Panc1 (cell line): ENCODE measurements at places on chromosomes 12 and 14.

DNA sequence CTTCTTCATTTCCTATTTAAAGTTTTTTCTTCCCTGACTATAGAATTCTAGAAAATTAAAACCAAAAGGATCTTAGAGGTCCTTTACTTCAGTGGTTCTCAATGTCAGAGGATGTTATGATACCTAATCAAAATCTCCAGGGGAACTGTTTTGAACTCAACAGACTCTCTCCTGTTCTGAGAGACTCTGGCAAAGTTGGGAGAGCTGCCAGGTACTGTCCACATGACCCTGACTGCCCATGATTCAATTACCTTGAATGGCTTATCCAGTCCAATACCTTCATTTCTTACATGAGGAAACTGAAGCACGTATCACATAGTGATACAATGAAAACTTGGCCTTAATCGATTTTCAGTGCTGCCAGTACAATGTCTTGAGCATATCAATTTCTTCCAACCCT is 16.6 kb downstream of the ALKBH1 start:
- DNase-seq: no peak

GRCh38 chr14:105144666-105145380 is 23.8 kb downstream of the JAG2 start:
- no peak for DNase-seq

DNA sequence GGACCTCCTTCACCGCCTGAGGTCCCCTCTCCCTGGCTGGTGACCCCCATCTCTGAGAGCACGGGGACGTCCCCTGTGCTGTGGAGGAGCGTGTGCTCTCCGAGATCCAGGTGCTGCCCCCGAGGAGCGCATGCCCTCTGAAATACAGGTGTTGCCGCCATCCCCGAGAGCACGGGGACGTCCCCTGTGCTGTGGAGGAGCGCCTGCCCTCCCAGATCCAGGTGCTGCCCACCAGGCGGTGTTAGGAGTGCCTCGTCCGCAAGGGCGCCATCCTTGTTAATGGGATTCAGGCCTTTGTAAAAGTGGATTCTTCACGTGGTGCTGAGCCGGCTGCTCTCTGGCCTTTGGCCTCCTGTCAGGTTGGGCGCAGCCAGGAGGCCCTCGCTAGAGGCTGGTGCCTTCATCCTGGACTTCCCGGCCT is 10.1 kb downstream of the NOC4L start:
- DNase-seq: no peak

DNA sequence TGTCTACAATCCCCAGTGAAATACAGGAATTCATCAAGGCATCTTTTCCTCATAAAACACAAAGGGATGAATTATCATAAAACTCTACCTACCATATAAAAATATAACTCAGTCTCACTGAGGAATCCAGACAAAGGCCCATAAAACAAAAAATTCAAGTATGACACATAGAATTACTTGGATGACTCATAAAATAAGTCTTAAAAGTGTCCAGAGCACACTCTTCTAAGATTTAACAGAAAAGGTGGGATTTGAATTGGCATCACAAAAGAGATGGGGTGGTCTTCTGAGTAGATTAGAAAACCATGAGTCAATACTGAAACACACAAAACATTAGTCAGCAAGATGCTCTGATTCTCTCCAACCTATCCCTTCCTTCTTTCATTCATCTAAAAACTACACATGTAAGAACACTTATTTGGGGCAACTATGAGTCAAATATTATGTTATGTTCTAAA is 202.7 kb upstream of the GARIN6 start:
- no peak for DNase-seq

GRCh38 chr12:10291030-10291429 is 16.6 kb upstream of the KLRD1 start:
- DNase-seq: no peak

DNA sequence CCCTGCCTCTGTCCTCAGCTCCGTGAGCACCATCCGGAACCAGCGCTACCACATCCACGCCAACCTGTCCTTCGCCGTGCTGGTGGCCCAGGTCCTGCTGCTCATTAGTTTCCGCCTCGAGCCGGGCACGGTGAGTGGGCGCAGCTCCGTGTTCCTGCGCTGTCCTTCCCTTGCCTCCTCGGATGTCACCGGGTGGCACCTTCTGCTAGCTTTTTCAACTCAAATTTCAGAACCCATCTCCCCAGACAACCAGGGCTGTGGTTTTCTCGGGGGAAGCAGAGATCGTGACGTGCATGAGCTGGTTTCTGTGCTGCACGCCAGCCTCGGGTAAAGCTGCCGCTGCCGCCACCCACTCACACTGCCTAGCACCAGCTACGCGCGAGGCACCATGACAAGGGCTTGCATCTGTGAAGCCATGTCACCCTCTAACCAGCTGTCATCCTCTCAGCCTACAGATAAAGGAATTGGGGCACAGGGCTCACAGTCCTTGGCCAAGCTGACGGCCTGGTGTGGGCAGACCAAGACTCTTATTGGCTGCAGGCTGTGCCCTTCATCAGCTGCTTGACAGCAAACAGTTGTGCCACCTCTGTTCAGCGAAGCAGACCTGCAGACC is 152.1 kb downstream of the ADGRD1 start:
- DNase-seq: no peak

DNA sequence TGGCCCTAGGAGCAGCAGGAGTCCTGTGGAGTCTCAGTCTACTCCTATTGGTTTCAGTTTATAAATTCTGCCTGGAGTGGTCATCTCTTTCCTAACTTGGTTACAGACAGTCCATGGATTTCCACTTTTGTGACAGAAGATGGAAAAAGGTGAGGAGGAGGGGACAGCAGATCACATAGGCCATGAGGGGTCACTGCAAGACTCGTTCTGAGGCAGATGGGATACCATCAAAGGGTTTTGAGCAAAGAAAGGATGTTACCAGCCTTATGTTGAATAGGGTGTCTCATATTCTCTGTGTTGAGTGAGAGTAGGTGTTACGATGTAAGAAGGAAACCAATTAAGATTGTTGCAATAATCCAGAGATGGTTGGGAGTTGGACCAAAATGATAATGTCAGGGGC is 15.3 kb downstream of the PDE3A start:
- DNase-seq: no peak

DNA sequence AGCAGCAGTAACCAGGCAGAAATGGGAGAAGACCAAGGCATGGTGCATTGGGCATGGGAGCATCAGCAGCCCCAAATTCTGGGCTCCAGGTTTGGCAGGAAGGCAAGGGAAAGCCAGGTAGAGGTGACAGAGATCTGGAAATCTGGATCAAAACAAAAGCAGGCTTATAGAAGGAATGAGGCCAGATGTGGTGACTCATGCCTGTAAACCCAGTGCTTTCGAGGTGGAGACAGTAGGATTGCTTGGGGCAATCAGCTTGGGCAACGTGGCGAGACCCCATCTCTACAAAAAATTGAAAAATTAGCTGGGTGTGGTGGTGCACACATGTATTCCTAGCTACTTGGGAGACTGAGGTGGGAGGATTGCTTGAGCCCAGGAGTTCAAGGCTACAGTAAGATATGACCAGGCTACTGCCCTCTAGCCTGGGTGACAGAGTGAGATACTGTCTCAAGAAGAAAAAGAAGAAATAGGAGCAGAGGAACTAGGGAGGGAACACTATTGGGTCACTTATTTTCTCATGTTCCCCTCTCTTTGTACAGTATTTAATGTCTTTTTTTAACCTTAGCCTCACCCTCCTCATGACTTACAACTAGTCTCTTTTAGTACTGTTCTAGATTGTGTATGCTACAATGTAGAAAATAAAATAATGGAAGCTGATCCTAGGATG is 25.1 kb downstream of the SLC4A8 start:
- no peak for DNase-seq

GRCh38 chr12:21815306-21816062 is 41.0 kb upstream of the KCNJ8 start:
- no peak for DNase-seq

- no peak for DNase-seq
Observed at GRCh38 chr12:93002293-93003054, 73.4 kb upstream of the EEA1 start.

DNA sequence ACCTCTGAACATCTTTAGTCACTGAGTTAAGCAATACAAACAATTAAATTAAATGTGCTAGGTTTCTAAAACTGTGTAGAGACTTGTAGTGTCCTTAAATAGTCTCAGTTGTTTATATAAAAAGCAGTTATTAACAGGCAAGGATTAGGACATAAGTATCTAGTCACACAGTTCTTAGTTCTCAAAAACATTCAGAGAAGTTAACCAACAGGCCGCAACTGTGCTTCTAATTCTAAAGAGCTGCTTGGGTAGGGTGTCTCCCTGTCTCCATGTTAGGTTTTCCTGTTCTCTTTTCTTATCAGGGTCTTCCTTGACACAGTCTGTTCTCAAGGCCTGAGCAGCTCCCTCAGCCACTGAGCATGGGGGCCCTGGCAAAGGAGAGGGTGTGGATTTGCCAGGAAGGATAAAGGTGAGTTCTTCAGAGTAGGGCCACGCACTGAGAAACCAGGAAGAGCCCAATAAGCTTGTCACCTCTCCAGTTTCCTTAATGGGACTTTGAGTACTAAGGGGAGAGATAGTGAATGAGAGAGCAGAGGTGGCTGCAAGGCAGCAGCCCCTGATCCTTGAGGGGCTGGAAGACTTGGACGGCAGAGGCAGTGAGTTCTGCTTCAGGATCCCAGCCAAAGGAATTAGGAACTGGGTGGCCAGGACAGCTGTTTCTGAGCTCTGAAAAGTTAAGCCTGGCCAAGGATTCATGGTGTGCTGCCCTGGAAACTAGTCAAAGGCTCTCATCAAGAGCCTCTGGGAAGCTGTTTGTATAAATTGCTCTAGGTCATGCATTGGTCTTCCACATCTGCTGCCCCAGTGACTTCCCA is 177.3 kb downstream of the MYRFL start:
- DNase-seq: no peak

DNA sequence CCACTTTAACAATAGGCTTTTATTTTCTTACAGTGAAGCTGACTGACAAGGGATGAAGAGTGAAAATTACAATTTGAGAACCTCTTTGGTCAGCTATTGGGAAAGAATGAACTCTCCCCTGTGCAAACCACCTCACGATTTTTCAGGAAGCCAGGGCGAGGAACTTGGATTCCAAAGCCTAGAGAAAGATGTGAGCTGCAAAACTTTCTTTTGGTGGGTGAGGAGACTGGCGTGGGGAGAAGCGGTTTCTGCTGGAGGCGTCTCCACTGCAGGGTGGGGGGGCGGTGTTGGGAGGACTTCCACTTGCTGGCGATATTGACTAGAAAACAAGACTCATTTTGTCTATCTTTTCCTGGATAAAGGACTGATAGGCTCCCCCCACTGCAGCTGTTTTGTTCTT is 59.3 kb upstream of the VRK1 start:
- DNase-seq: no peak

DNA sequence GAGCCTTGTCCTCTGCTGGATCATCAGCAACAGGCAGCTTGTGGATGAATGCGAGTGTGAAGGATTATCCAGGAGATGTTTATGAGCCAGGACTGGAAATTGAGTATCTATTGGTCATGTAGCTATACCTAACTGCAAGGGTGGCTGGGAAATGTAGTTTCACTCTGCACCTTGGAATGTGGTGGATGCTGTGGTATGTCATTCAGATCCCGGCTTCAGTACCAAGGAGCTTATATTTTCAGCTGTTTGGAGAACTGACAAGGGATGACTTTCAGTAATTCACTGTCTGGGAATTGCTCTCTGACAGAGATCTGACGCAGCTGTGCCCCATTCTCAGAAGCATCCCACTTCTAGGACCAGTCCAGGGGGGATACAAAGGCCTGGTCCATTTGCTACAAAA is 792.3 kb upstream of the NOVA1 start:
- DNase-seq: no peak

DNA sequence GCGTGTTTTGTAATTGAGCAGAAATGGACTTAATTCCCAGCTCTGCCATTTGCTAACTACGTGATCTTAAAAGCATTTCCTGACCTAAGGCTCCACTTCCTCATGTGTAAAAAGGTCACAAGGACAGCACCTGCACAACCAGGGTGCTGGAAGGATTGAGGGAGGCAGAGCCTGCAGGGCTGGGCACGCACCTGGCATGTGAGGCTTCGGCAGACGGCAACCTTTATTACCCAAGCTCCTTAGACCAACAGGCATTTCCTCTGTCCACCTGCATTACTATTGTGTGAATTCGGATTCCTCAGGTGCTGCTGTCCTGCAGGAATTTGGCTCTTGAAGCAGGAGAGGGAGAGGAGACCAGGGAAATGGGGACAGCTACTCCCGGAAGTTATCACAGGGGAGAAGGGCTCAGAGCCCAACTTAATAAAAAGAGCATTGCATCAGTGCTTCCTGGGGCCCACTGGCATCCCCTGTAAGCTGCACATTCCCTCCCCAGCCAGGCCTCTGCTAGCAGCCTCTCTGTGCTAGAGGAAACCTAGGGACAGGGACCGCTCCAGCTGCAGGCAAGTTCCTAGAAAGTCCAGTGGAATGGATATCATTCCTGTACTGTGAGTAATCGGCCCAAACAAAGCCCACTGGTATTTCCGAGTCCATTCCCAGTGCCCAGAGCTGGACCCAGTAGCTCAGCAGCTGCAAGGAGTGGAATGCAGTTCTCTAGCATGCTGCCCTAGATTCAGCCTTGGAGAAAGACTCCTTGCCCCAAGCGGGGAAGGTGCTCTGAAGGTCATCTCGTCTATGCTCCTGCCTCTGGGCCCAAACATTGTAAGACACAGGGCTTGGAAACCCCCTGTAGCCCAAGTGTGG is 157.1 kb upstream of the CCND2 start:
- DNase-seq: no peak

- peak; percentile 85 for DNase-seq
Observed at GRCh38 chr12:51341251-51342007, 5.0 kb downstream of the CELA1 start.

- DNase-seq: no peak
Observed at GRCh38 chr14:99194136-99194535, 77.9 kb downstream of the BCL11B start.

DNA sequence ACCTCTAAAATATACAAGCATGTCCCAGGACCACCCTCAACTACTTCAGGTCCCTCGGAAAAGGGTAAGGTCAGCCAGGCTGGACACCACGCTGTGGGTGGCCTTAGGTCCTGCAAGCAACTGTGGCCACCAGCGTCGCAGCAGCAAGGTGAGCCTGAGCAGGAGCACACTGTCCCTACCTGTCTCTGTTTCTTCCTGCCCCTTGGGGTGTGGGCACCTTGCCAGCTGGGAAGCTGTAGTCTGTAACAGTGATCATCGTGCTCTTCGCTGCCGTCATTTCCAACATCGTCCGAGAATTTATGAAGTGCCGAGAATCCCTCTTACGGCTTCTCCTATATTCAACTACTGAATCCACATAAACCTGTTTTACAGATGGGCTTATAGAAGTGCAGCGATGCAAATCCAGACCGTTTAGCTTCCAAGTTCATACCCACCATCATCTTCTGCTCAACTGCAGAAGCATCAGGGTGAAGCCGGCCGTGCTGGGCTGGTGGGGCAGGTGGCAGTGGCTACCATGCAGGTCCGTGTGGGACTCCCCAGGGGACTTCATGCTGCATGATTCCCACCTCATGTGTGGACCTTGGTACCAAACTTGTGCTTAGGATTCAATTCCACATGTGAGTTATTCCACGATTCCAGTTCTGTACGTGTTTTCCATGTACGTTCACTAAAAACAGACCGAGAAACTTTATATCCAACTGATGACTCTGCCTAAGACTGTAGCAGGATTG is 361.3 kb upstream of the SFSWAP start:
- no peak for DNase-seq
